SHP77 (cell line): ENCODE measurements at places on chromosomes 3 and 15.
A peak's percentile ranks its signal among the peaks of the same experiment; 100 is the strongest.

- DNase-seq, result no peak
These were observed 125.2 kb upstream of the ARHGEF3 start for GRCh38 chr3:56926947-56927282.

- DNase-seq, result peak; percentile 53
These were observed 4.0 kb downstream of the EPHB3 start for GRCh38 chr3:184565421-184566211.

DNA sequence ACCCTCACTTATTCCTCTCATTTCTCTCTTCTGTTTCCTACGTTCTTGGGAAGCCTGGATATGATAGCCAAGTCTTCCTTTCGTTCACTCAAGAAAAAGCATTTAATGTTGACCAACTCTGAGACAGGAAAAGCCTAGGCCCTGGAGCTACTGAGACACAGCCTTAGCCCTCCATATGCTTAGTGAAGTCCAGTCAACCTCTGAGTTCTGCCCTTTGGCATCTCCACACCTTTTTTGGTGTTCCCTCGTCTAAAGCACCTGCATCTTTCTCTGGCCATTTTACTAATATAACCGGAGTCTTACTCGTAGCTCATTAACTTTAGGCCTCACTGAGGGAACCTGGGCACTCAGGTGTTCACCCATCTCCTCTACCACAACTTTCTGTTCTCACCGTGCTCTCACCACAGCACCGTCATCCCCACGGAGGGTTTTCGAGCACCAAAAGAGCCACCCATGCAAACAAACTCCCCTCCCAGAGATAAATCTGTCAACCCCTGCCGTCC lies 632 bp downstream of the MTHFS start:
- DNase-seq, result no peak

DNA sequence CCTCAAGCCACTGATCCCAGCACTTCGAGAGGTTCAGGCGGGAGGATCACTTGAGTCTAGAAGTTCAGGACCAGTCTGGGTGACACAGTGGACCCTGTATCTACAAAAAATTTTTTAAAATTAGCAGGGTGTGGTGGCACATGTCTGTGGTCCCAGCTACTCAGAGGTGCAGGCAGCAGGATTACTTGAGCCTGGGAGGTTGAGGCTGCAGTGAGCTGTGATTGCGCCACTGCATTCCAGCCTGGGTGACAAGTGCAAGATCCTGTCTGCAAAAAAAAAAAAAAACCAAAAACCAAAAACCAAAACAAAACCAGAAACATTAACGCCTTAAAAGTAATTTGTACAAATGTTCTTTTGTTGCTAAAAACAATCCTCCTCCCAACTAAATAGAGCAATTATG lies 27.9 kb upstream of the SLC12A8 start:
- no peak for DNase-seq

DNA sequence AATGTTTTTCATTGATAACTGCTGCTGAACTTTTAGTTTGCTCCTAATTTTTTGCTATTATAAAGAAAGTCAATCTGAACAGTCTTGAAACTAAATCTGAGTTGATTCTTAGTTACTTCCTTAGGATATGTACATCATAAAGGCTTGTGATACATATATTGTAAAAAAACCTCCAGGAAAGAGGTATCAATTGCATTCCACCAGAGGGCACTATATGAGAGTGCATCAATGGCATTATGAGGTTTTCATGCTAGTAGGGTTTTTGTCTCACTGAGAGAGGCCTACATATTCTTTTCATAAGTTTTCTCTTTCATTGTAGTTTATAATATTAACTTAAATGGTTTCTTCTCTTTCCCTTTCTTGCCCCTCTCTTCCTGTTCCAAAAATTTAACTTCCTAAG lies 46.9 kb downstream of the PIK3R4 start:
- no peak for DNase-seq
